Activated T-cell treated with anti-CD3 and anti-CD28 coated beads, Interleukin-2, amount 50 U/mL, for 72 hours (primary cell): ENCODE measurements at places on chromosomes 2 and 18. TPM values are rescaled to one million over a fixed set of nuclear protein-coding genes. Genes with fewer than 3 reads are reported as not detected.

The DHRS9 gene
- 6.3 TPM for total RNA-seq

DNA sequence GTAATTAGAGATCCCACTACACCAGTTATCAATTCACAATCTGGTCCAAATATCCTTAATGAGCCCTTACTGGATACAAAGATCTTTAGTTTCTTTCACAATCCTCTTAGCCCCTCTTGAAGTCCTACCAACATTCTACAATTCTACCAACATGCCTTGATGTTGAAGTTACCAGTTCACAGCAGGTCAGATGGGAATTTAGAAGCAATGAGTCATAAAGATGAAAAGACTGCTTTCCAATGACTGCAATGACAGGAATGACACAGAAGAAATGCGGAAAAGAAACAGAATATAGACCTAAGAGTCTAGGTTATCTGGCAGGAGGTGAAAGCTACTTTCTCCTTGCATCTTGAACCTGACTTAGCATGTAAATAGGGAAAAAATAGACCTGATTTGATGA is 24.5 kb downstream of the RTTN start:
- H3K27me3 ChIP-seq = no peaks in the 10 kb centered on the region
- H3K4me1 ChIP-seq = peaks cover 5% of the 10 kb centered on the region
- no peak overlapping the region for H3K27ac ChIP-seq
- peaks cover 19% of the 10 kb centered on the region for H3K36me3 ChIP-seq
- DNase-seq = no peak

The C2orf78 gene
- total RNA-seq = not detected

- no peak overlapping the region for H3K27ac ChIP-seq
- no peak overlapping the region for H3K4me3 ChIP-seq
- H3K27me3 ChIP-seq = peaks cover 8% of the 10 kb centered on the region
- H3K36me3 ChIP-seq = no peaks in the 10 kb centered on the region
- no peak for DNase-seq
- no peaks in the 10 kb centered on the region for H3K4me1 ChIP-seq
Measured at GRCh38 chr18:950882-951495, 46.3 kb downstream of the ADCYAP1 start.

DNA sequence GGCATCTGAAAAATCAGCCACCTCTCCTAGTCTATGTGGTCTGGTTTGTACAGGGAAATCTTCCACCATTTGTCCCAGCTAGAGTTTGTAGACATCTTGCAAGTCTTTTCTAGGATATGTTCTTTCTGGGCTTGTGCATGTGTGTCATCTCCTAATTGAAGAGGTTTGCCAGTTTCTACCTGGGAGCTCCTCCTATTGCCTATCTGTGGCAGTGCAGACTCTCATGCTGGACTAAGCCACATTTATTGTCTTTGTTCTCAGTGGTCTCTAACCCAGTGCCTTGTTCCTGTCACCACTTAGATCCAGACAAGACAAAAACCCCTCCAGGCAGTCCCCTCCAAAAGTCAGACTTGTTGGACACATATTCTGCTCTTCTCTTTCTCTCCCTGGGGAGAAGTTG is 72.0 kb upstream of the MRPS9 start:
- H3K4me1 ChIP-seq = peaks cover 10% of the 10 kb centered on the region
- H3K27me3 ChIP-seq = no peaks in the 10 kb centered on the region
- no peak overlapping the region for H3K27ac ChIP-seq
- no peak overlapping the region for H3K4me3 ChIP-seq
- DNase-seq = no peak

- no peak for DNase-seq
- no peaks in the 10 kb centered on the region for H3K27me3 ChIP-seq
- H3K4me1 ChIP-seq = no peaks in the 10 kb centered on the region
- no peak overlapping the region for H3K4me3 ChIP-seq
Measured at GRCh38 chr18:62170857-62171256, 16.0 kb downstream of the PIGN start.

- H3K36me3 ChIP-seq = no peaks in the 10 kb centered on the region
- no peak for DNase-seq
- H3K27me3 ChIP-seq = no peaks in the 10 kb centered on the region
Measured at GRCh38 chr2:192286093-192286701, 91.5 kb upstream of the TMEFF2 start.

The KLF7 gene
- 43.4 TPM for total RNA-seq

The RAX gene
- not detected for total RNA-seq

DNA sequence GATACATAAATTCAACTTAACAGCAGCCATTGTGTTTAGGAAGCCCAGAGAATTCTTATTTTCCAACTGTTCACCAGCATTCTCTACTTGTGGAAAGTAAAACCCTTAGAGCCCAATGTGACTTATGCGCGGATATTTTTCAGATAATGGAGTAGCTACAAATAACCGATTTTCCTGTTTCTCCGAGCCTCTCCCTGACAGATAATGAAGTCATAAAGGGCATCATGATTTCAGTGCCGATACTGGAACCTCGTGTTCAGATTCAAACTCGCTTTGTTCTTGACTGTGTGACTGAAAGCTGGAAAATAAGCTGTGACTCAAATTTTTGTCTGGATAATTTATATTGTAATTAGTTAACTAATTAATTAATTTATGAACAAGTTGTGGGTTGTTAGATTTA is 228.2 kb downstream of the VAPA start:
- peak overlapping the region; percentile 56 for H3K27ac ChIP-seq
- no peaks in the 10 kb centered on the region for H3K36me3 ChIP-seq
- H3K27me3 ChIP-seq = peaks cover 5% of the 10 kb centered on the region
- H3K4me3 ChIP-seq = no peak overlapping the region
- no peaks in the 10 kb centered on the region for H3K4me1 ChIP-seq
- no peak for DNase-seq

DNA sequence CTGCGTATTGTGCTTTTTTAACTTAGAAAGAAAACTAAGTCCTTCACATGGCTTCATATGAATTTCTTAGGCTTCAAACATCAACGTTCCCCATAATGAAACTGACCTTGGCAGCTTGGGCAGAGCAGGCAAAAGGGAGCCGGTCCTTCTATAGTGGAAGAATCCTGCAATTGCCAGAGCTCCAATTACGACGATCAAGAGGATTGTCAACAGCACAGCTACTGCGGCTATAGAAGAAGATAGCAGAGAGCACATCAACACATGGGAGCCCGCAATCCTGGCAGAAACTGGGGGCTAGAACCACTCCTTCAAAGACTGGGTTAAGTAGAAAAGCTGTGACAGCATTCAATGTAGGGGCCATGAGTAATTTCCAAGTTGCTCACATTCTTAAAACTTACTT is 69.8 kb downstream of the DHRS9 start:
- no peak for DNase-seq
- no peaks in the 10 kb centered on the region for H3K27me3 ChIP-seq
- no peaks in the 10 kb centered on the region for H3K36me3 ChIP-seq
- no peak overlapping the region for H3K27ac ChIP-seq
- H3K4me3 ChIP-seq = no peak overlapping the region
- no peaks in the 10 kb centered on the region for H3K4me1 ChIP-seq

DNA sequence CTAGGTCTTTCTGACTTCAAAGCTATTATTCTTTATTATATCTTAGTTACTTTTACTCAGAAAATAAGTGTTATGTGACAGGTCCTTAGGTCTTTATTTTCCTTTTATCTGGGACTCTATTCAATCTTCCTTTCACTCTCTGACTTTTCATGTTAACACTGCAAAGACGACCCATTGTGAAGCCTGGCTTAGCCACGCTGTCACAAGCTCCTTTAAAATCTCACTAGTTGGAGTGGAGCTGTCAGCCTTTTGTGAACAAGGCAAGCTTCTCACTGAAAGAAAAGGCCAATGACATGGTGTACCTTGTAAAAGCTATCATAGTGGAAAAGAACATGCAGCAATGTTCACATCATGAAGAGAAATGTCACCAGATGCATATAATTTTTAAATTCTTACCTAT is 1130.7 kb upstream of the FAM98A start:
- no peak for DNase-seq
- H3K36me3 ChIP-seq = no peaks in the 10 kb centered on the region
- no peak overlapping the region for H3K27ac ChIP-seq

DNA sequence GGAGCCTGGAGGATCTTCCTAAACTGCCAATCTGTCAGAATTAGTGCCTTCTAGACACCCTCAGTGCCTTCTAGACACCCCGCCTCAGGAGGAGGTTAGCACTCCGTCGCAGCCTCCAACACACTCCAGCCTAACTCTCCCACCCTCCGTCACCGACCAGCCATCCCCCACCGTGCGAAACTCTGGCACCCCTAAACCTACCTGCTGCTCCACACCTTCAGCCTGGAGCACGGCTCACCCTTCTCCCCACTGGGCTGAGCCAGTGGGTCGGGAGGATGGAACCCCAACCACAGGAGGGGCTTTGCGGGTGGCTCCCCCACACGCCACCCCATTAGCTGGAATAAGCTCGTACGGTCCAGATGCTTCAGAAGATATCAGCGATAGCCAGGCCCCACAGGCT is 468.9 kb upstream of the HS6ST1 start:
- no peaks in the 10 kb centered on the region for H3K27me3 ChIP-seq
- DNase-seq = no peak
- no peak overlapping the region for H3K27ac ChIP-seq
- H3K36me3 ChIP-seq = no peaks in the 10 kb centered on the region

DNA sequence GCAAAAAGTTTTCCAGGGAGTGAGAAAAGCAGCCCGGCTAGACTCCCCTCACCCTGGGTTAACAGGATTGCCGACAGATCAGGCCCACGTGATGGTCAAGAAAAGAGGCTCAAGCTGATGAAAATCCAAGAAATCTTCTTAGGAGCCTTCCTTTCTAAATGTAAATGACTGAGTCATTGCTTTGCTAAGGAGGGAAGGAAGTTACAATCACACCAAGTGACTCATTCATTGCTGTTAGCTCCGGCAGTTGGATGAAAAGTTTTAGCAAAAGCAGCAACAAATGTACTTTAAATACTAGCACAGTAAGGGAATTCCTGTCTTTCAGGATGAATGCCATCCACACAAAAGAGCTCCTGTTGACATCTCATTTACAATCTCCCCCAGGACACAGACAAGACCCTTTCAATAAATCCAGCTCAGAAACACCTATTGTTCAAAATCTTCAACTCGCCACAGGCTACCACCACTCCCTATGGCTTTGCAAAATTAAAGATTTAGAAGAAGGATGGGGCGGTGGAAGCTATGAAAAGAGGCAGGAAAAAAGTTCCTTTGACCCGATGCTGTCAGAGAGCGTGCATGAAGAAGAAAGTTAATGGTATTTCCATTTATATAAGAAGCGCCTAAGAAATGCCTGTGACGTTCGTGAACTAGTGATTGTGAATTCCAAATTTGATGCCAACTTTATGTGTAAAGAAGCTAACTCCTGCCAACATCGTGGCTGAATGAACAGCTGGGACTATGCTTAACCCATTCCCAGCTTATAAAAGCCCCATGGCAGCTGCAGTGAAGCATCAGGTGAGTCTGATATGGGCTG is 153.7 kb downstream of the TGIF1 start:
- no peak overlapping the region for H3K4me3 ChIP-seq
- DNase-seq = peak; percentile 38
- peaks cover 24% of the 10 kb centered on the region for H3K4me1 ChIP-seq
- H3K27ac ChIP-seq = no peak overlapping the region
- H3K27me3 ChIP-seq = no peaks in the 10 kb centered on the region
- H3K36me3 ChIP-seq = peaks cover 2% of the 10 kb centered on the region

The CASP8 gene
- 78.7 TPM for total RNA-seq

- no peak for DNase-seq
- H3K27ac ChIP-seq = no peak overlapping the region
- H3K4me3 ChIP-seq = no peak overlapping the region
- no peaks in the 10 kb centered on the region for H3K36me3 ChIP-seq
- peaks cover 45% of the 10 kb centered on the region for H3K27me3 ChIP-seq
Measured at GRCh38 chr2:65367524-65367923, 64.9 kb downstream of the SPRED2 start.

DNA sequence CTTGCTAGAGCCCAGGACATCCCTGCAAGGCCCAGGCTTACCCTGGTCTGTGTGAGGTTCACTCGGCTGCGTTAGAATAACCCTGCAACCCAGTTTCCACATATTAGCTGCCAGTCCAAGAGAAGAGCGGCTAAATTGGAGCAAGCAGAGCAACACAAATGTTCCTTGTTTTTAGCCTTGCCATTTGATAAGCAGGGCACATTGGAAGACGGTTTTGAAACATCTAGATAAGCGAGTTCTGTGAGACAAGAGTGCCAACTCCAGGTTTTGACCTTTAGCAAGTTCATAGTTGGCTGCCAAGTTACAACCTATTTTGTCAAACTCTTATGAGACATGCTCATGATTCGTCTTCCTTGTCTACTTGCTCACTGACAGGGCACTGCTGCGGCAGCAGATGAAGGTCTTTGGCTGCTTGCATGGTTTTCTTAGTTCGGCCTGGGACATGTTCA is 23.5 kb downstream of the DPP4 start:
- H3K27me3 ChIP-seq = no peaks in the 10 kb centered on the region
- DNase-seq = no peak
- H3K4me1 ChIP-seq = peaks cover 20% of the 10 kb centered on the region
- peaks cover 6% of the 10 kb centered on the region for H3K36me3 ChIP-seq
- H3K27ac ChIP-seq = no peak overlapping the region
- no peak overlapping the region for H3K4me3 ChIP-seq

DNA sequence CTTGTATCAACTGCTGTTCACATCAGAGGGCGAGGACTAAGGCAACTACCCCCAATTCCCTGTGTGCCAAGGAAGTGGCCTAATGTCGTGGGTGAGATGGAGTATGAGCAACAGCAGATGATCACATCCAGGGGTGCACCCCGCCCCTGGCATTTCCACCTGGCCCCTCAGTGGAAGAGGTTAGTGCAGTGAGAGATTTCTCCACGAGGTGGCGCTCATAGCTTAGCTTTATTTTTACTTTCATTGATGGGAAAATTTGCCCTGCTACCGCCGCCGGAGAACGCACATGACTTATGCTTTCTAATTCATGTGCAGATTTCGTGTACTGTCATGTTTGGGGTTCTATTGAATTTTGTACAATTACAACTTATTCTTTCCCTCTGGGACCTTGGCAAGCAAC is 470.6 kb upstream of the MEX3C start:
- no peaks in the 10 kb centered on the region for H3K4me1 ChIP-seq
- H3K36me3 ChIP-seq = no peaks in the 10 kb centered on the region
- no peak overlapping the region for H3K27ac ChIP-seq
- DNase-seq = peak; percentile 57
- H3K4me3 ChIP-seq = no peak overlapping the region
- H3K27me3 ChIP-seq = peaks cover 8% of the 10 kb centered on the region

DNA sequence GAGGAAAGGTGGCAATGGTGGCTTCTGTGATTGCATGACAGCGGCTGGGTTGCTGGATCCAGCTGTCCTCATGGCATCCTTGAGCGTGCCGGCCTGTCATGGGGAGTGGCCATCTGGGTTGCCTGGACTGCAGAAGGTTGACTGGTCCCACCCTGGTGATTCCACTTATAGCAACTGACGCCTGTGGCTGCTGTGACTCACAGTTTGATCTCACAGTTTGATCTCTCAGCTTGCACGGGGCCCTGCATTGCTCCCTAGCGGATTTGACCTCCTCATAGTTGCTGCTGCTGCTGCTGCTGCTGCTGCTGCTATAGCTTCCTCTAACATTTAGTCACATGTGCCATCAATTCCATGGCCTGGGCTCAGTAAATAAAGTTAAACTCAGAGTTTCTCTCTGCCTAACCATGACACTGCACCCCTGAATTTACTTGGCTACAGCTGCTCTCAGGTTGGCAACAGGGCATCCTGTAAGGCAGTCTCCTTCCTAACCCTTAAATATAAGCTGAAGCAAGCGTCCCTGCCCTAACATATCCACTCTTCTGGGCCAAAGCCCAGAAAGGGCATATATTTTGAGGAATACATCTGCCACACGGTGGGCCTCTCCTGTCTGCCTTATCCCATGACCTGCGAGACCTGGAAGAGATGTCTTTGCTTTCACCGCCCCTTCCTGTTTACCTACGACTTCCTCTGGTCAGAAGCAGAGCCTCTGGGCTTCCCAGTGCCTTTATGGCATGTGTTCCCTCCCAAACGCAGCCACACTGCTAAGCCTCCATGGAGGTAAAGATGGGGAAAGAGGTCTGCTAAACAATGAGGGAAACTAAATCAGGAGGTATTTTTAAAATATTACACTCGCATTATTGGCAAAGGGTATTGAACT is 37.8 kb upstream of the CCDC150 start:
- no peak overlapping the region for H3K4me3 ChIP-seq
- peaks cover 9% of the 10 kb centered on the region for H3K27me3 ChIP-seq
- no peaks in the 10 kb centered on the region for H3K4me1 ChIP-seq
- H3K36me3 ChIP-seq = no peaks in the 10 kb centered on the region
- H3K27ac ChIP-seq = no peak overlapping the region
